ENCODE measurements at places on chromosomes 11 and 22.

DNA sequence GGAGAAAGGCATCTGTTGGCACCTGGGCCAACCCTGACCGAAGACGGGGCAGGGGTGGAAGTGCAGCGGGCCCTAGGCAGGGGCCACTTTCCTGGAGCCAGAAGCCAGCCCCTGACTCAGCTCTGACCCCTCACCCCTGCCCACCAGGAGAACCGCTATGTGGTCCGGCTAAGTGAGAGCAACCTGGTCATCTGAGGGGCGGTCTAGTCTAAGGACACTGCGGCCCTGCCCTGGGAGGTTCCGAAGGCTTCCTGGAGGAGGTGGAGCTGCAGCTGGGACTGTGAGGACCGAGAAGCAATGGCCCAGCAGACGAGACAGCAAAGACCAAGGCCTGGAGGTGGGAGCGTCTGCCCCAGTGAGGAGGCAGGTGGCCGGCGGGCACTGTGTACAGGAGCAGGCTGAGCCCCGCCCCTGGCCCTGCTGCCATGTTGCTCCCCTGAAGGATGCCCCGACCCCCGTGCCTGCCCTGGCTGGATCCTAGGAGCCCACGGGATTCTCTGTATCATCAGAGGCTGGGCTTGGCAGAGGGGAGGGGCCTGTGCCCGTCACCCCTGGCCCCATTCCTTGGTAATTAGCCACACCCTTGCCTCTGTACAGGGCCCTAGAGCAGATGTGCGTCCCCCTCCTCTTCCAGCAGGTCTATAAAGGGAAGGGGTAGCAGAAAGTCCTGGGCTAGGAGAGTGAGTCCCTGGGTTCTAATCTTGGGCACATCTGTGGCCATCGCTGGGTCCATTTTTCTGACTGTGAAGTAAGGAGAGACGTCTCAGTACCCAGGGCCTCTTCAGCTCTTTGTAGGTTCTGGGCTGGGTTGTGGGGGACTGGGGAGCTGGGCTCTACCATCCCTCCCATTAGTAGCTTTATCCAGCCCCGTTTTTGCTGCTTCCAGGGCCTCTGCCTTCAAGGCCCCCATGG is 19.4 kb downstream of the RELT start:
- DNase-seq = no peak

DNA sequence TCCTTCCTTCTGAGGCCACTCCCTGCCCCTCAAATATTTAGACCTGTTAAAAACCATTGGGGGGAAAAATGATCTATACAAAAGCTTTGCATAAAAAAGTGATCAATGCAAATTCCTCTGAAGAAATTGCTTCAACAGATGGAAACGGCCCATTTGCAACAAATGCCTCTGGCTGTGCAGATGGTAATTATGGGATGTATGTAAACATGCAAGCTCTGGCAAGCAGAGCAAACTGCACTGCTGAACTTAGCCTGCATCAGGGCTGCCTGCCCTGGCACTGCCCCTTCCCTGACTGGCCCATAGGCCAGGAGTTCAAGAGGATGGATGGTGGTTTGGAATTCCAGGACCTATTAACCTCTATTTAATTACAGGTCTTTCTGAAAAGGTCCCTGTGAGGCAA is 388.7 kb downstream of the MIAT start:
- no peak for DNase-seq

GRCh38 chr11:10639350-10639749 is 54.2 kb downstream of the IRAG1 start:
- no peak for DNase-seq

- no peak for DNase-seq
Measured at GRCh38 chr11:3189196-3189843, 24.2 kb upstream of the OSBPL5 start.

GRCh38 chr11:69444381-69445130 is 36.9 kb upstream of the LINC01488 start:
- peak; percentile 78 for DNase-seq

DNA sequence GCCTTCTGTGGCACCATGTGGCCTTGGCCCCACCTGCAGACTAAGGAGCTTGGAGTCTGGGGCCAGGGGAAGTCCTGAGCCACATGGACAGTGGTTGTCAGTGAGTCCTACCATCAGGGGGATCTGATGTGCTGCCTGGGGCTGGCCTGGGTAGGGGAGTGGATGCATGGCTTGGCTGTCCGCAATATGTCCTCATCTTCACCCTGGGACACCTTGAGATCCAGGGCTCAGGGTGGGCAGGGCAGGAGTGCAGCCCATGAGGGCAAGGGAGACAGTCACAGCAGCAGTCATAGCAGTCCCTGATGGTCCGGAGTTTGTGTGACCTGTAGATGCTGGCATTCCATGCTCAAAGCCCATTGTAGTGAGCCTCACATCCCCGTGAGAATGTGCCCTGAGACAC is 256.8 kb upstream of the B3GAT1 start:
- no peak for DNase-seq

- no peak for DNase-seq
Measured at GRCh38 chr22:24455751-24456426, 28.5 kb downstream of the ADORA2A start.

GRCh38 chr22:36463783-36464184 is 17.7 kb downstream of the TXN2 start:
- no peak for DNase-seq

GRCh38 chr11:1062075-1062820 is 12.4 kb upstream of the MUC2 start:
- DNase-seq = no peak

DNA sequence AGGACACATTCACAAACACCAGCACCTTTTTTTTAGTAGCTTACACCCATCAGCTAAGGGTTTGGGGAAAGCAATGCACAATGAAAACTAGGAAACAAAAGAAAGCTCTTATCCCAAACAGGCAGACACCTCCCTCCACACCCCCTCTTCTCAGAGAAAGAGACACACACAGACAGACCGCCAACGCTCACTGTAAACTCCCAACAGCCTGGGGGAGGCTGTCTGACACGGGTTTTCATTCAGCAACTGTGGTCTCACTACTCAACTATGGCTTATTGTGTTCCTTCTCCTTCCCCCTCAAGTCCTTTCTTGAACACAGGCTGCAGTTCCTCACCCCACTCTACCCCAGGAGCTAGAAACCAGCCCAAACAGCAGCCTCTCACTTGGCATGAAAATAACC is 123.4 kb downstream of the C11orf58 start:
- no peak for DNase-seq

GRCh38 chr11:13889552-13890249 is 72.8 kb upstream of the SPON1 start:
- DNase-seq = no peak

- DNase-seq = peak; percentile 97
Measured at GRCh38 chr11:62705880-62706849, 1.1 kb downstream of the BSCL2 start.

DNA sequence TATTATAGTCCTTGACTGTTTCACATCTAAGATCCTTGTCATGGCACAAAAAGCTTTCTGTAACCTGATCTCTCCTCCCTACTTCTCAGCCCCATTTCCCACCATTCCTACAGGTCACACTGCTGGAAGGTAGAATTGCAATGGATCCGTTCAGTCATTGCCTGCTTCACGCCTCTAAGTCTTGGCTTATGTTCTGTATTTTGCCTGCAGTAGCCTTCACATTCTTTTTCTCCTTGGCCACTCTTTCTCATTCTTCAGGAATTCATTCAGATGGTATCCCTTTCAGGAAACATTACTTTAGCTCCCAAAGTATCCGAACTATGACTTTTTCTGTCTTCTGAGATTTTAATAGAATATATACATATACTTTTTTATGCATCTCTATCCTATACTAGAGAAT is 731.5 kb downstream of the NTM start:
- peak; percentile 51 for DNase-seq

DNA sequence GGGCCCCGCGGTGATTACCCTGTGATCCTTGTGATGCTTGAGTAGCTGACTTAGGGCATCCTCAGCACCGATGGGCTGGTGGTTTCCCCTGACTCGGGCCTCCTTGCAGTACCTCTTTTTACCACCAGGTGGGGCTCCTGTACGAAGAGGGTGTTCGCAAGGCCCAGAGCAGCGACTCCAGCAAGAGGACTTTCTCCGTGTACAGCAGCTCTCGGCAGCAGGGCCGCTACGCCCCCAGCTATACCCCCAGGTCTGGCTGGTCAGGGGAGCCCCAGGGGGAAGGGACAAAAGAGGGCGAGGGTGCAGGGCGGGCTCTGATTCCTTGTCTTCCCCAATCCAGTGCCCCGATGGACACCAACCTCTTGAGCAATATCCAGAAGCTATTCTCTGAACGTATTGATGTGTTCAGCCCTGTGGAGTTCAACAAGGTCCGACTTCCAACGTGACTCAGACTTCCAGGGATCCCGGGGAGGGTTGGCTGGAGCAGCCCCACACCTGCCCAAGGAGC is 1.3 kb upstream of the TM7SF2 start:
- peak; percentile 78 for DNase-seq

DNA sequence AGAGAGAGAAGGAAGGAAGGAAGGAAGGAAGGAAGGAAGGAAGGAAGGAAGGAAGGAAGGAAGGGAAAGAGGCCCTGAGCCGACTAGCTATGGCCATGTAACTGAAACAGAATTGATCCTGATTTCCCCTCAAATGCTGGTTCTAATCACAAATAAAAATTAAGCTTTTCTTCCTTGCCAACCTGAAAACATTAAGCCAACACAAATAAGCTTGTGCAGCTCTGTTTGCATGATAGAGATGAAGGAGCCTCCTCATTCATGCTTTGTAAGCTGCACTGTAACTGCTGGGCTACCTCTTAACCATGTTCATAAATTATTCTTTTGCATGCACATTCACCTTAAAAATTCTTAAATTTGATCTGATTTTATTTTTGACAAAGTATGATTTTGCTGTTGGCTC is 27.7 kb upstream of the APOL5 start:
- no peak for DNase-seq

- no peak for DNase-seq
Measured at GRCh38 chr22:44444341-44445306, 53.4 kb downstream of the RTL6 start.

DNA sequence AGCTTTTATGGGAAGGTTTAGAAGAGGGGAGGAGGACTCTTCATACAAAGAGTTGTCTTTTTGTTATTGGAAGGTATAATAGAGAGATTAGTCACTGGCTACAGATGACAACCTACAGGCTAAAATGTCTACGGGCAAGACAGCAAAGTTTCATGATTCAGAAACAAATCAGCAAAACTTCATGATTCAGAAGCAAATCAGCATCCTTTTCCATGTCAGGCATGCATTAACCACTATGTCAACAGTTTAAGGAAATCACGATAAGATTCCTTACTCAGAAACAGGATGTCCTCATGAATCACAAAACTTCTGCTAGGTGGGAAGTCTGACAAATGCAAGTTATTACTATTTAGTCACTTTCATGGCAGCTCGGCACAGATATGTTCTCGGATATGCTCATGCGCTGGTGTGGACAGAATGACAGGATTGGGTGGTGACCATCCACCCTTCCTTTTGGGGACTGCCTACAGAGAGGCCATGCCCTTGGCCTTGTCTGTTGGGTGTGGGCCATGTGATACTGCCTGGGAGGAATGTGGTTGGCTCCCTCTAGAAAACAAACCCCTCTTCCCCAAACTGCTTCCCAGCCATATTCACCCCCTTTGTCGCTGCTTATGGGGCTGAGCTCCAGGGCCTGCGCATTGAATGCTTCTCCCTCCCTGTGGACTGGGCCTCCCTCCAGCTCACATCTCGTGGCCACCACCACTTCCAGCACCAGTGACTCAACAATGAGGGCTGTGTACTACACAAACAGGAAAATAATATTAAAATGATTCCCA is 10.1 kb downstream of the C11orf91 start:
- peak; percentile 98 for DNase-seq

DNA sequence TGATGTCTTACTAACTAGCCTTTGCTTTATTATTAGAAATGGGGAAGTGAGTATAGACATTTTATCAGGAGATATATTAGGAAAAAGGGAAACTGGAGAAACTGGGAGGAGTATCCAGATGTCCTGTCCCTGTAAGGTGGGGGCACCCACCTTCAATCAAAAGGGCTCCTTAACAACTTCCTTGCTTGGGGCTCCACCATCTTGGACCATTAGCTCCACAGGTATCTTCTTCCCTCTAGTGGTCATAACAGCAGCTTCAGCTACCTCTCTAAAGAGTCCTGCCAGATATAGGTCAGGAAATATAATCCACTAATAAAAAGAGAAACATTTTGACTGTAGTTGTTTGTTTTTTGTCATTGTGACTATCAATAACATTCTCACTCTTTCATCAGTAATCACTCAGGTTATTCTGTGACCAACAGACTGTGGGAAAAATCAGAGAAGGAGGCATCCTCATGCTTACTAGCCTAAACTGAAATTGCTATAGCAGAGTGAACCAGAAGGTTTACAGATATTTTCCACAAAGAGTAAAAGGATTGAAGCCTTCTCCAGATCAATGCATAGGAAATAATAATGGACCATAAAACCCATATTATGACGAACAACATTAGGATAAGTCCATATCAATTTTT is 10.4 kb downstream of the OR51B4 start:
- peak; percentile 52 for DNase-seq

- DNase-seq = peak; percentile 68
Measured at GRCh38 chr11:128790196-128790595, 76.9 kb downstream of the KCNJ1 start.

DNA sequence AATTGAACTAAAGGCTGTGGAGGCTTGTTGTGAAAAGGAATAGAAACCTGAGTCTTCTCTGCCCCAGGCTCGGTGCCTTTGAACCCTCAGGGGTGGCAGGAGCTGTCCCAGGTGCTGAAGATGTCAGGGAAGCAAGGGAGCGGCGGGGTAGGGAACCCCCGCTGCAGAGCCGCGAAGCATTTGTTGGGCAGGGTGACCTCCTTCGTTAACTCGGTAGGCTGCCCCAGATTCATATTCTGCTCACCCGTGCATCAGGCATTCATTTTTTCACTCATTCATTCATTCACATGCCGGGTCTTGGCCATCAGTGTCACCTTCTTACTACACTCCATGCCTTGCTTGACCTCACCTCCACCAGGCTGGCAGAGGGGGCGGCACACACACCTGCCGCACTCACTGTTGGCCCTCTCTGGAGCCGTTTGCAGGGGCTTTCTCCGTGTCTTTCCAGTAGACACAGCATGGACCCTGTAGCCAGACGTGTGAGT is 618.9 kb downstream of the BRD1 start:
- no peak for DNase-seq

- DNase-seq = peak; percentile 73
Measured at GRCh38 chr11:100908746-100909145, 220.9 kb downstream of the PGR start.

Data from astrocyte of the spinal cord (primary cell).